NCI-H1048 (cell line): ENCODE measurements at places on chromosomes 4 and X.

GRCh38 chr4:86178211-86178610 is 181.6 kb downstream of the MAPK10 start:
- no peak for DNase-seq

- DNase-seq, result no peak
Measured at GRCh38 chrX:20527558-20528011, 260.9 kb upstream of the RPS6KA3 start.

DNA sequence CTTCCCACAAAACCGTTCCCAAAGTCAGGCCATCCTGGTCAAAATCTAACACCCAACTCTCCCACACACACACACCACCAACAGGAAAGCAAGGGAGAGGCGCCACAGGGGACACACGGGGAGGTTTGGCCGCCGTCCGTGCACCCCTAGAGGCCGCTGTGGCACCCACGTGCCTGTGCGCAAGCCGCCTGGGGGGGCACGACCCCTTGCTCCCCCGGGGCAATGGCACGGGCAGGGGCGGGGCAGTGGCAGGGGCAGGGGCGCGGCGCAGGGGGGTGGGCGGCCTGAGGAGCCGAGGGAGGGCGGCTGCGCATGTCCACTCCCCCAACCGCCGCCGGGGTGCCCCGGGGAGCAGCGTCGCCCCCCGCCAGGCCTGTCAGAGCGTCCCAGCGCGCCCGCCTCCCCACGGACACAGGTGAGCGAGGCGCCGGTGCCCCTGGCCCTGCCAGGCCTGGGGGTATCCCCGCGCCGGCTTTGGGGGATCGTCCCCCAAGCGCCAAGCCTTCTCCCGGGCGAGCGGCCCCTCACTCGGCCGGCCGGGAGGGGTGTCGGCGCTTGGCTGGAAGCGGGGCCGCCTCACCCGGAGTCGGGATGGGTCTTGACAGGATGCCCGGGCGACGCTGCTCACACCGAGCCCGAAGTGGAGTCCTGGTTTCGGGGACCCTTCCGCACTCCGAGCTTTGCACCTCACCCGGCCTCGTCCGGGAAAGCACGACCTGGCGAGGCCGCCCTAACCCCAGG is at the start of gene ERAS:
TSS of gene ERAS (plus strand) at position 379 of the 741 bp plus-strand sequence. CDS start 2,611 bp downstream, outside the sequence.
- no peak for DNase-seq

GRCh38 chr4:168150420-168151050 is 58.2 kb downstream of the ANXA10 start:
- DNase-seq, result no peak

- DNase-seq, result no peak
Measured at GRCh38 chr4:125131891-125132680, 182.7 kb upstream of the FAT4 start.

GRCh38 chrX:46873746-46874145 is 36.9 kb downstream of the RP2 start:
- DNase-seq, result no peak

GRCh38 chr4:24321616-24322015 is 262.7 kb downstream of the DHX15 start:
- DNase-seq, result no peak

- no peak for DNase-seq
Measured at GRCh38 chr4:181008164-181008563, 1235.0 kb upstream of the TENM3 start.

GRCh38 chr4:38308728-38309311 is 348.6 kb downstream of the PTTG2 start:
- no peak for DNase-seq

- no peak for DNase-seq
Measured at GRCh38 chrX:136692271-136692670, 44.3 kb downstream of the CD40LG start.

DNA sequence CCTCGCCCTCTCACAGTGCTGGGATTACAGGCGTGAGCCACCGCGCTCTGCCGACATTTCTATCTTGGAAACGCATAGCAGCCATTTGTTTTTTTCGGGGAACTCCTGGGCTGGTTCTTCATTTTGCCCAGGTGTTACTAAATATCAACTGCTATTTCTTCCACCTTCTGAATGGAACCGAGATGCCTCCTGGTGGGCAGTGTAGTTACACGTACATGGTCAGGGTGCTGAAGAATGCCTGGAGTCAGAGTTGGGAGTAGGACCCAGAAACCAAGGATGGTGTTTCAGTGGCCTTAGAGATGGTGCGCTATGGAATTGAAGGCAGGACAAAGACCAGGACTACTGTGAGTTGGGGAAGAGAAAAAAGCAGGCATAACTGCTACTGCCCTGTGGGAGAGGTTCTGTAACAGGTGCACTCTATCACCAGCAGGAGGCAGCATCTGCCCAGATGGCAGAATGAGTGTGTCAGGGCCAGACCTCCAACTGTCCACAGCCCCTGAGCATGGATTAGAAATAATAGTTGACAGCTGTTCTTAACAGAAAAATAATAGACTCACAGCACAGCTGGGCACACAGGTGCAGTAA is 81.7 kb downstream of the ZC4H2 start:
- no peak for DNase-seq

DNA sequence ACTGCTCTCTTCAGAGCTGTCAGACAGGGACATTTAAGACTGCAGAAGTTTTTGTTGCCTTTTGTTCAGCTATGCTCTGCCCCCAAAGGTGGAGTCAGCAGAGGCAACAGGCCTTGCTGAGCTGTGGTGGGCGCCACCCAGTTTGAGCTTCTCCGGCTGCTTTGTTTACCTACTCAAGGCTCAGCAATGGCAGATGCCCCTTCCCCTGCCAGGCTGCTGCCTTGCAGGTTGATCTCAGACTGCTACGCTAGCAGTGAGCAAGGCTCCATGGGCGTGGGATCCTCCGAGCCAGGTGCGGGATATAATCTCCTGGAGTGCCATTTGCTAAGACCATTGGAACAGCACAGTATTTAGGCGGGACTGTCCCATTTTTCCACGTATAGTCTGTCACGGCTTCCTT is 371.4 kb upstream of the AMOT start:
- DNase-seq, result no peak

- no peak for DNase-seq
Measured at GRCh38 chrX:109475174-109475891, 6.6 kb downstream of the GUCY2F start.

GRCh38 chr4:144357975-144358374 is 217.5 kb upstream of the GYPA start:
- no peak for DNase-seq

GRCh38 chrX:149470955-149471354 is 34.2 kb downstream of the IDS start:
- DNase-seq, result peak; percentile 1

DNA sequence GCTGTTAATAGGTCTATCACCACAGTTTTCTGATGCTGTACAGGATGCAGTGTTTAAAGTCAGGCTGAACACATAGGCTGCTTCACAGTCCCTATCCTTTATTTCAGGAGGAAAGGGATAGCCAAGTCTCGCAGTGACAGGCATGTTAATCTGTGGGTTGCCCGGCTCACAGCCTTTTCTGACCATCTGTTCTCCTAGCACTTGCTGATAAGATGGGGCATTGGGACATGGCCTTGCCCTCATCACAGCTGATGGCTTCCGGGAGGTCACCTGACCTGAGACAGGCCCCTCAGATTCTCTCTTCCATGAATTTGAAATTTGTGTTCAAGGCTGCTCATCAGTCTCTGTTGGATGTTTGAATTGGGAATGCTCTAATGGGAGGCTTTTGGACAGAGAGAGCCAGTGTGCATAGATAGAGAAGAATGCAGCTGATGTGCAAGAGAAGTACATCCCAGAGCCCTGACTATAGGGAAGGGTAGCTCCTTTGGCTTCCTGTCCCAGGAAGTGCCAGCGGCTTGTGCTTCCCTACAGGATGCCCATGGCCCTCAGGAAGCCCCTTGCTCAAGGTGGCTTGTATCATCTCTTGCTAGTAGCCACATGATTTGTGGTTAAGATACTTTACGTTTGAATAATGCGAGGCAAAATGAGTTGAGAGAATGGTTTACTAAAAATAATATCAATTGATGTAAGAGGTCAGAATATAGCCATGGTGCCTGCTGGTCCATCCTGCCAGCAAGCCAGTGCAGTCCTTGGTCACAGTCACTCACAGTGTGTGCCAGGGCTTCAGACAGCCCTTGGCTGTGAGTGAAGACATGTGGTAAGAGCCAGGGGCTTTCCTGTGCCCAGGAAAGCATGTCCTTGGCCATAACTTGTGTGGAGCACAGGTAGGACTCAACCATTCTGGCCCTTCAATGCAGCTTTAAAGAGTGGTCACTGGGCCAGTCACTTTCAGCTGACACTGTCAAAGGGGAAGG is 88.6 kb downstream of the TSPAN7 start:
- DNase-seq, result no peak

DNA sequence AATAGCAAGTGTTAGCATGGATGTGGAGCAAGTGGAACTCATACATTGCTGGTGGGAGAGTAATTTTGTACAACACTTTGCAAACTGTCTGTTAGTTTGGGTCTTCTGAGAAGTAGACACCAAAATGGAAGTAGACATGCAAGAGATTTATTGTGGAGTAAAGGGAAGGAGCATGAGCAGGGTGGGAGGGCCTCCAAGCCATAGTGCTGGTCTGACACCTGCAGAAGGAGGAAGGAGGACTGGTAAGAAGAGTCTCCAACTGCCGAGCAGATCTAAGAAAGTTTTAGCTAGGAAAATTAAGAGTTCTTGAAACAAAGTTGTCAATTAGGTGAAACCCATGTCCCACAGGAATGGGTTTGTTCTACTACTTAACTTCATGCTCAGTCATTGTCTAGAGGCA is 64.0 kb upstream of the DDIT4L start:
- DNase-seq, result no peak

DNA sequence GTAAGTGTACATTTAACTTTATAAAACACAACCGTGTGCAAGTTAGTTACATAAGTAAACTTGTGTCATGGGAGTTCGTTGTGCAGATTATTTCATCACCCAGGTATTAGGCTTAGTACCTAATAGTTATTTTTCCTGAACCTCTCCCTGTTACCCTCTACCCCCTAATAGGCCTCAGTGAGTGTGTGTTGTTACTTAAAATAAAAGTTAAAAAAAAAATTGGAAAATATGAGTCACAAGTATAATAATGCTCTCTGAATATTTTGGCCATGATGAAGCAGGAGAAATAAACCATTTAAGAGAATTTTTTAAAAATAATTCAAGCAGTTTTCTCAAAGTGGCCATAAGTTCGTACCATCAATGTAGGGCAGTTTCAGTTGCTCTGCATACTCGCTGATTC is 105.1 kb upstream of the GRID2 start:
- no peak for DNase-seq

GRCh38 chr4:1851575-1852410 is 4.2 kb downstream of the LETM1 start:
- no peak for DNase-seq

GRCh38 chr4:15882675-15883086 is 55.9 kb downstream of the FGFBP1 start:
- DNase-seq, result peak; percentile 38

GRCh38 chrX:153405426-153405825 is 4.3 kb upstream of the PNMA6E start:
- DNase-seq, result no peak

DNA sequence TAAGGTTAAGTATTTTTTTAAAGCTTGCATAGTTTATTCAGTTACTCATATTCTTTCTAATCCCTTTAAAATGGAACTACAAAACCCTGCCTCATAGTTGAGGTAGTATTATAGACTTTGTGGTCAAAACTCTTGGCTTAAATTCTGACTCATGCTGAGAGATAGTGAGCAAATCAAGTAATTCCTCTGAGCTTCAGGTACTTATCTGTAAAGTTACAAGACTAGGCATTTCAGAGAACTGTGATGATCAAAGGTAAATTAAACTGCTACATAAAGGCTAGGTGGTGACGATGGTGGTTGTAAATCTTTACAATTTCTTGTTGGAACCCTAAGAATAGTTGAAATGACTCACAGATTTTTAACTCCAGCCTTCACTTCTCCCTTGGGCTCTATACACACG is 3.2 kb upstream of the CLOCK start:
- DNase-seq, result no peak

DNA sequence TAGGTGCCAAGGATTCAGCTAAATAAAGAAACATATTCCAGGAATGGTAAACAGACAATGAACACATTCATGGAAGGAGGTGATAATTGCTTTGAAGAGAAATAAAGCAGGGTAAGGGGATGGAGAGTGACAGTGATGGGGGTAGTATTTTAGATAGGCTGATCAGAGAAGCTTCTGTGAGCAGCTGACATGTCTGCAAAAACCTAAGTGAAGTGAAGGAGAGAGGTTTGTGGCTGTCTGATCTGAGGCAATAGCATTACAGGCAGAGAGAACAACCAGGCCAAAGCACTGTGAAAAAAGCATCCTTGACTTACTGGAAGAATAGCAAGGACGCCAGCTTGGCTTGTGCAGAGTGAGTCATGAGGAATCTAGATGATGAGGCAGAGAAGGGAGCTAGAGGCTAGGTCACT is 271.9 kb upstream of the GATB start:
- no peak for DNase-seq

- DNase-seq, result no peak
Measured at GRCh38 chrX:20361081-20361889, 94.6 kb upstream of the RPS6KA3 start.
